Activated naive CD8-positive, alpha-beta T cell treated with anti-CD3 and anti-CD28 coated beads, Interleukin-2, amount 10 ng/mL, durations not matched to agents 7 days and 5 days (primary cell): ENCODE measurements at places on chromosomes 11 and 22. TPM values are rescaled to one million over a fixed set of nuclear protein-coding genes. Genes with fewer than 3 reads are reported as not detected.

Gene NXPE1
- total RNA-seq: not detected

Gene OR5T2
- not detected for total RNA-seq

Gene UNC93B1
- 42.6 TPM for total RNA-seq

Gene CD3E
- total RNA-seq: 630 TPM

Gene CD3D
- 424 TPM for total RNA-seq
